Activated naive CD4-positive, alpha-beta T cell treated with anti-CD3 and anti-CD28 coated beads, Interleukin-2, amount 10 ng/mL, durations not matched to agents 5 hours and 36 hours (primary cell): ENCODE measurements at places on chromosomes 16 and 17. TPM values are rescaled to one million over a fixed set of nuclear protein-coding genes. Genes with fewer than 3 reads are reported as not detected.

Gene CIBAR2
- not detected for total RNA-seq

Gene CCL2
- total RNA-seq, result not detected

Gene DNAAF8
- total RNA-seq, result 0.28 TPM

Gene NUP88
- 72.1 TPM for total RNA-seq

Gene TMEM92
- not detected for total RNA-seq

Gene GAS2L2
- total RNA-seq, result not detected

Gene PVALEF
- total RNA-seq, result not detected

Gene ANKRD40CL
- not detected for total RNA-seq

Gene CCL8
- total RNA-seq, result not detected

Gene ANKRD11
- 178 TPM for total RNA-seq

Gene TEKT1
- not detected for total RNA-seq

Gene MMP28
- 0.43 TPM for total RNA-seq

Gene CEP295NL
- total RNA-seq, result not detected

Gene HES7
- total RNA-seq, result 1.0 TPM

Gene TMEM235
- total RNA-seq, result not detected

Gene MYH3
- total RNA-seq, result 3.8 TPM

Gene PHOSPHO1
- total RNA-seq, result not detected

Gene TAF1C
- total RNA-seq, result 63.5 TPM

Gene ARHGAP23
- 0.63 TPM for total RNA-seq

Gene SGSM2
- total RNA-seq, result 65.3 TPM

Gene SSTR5
- total RNA-seq, result not detected

Gene C16orf86
- total RNA-seq, result 4.8 TPM

Gene NDEL1
- total RNA-seq, result 62.9 TPM

Gene TEX14
- 0.55 TPM for total RNA-seq

Gene KRTAP1-1
- not detected for total RNA-seq

Gene CDC42EP4
- 3.0 TPM for total RNA-seq

Gene KRT12
- not detected for total RNA-seq

Gene RDM1
- total RNA-seq, result 9.1 TPM

Gene GPR179
- total RNA-seq, result not detected

Gene SLC38A8
- total RNA-seq, result not detected

Gene ACSM2A
- not detected for total RNA-seq

Gene DHRS7C
- total RNA-seq, result not detected

Gene MT1H
- total RNA-seq, result not detected

Gene BPTF
- 104 TPM for total RNA-seq

Gene CCDC200
- total RNA-seq, result not detected

Gene GNG13
- total RNA-seq, result not detected
